ENCODE measurements at places on chromosomes 6 and 20. TPM values are rescaled to one million over a fixed set of nuclear protein-coding genes. Genes with fewer than 3 reads are reported as not detected.

SLC17A2 gene
- not detected for total RNA-seq

DNA sequence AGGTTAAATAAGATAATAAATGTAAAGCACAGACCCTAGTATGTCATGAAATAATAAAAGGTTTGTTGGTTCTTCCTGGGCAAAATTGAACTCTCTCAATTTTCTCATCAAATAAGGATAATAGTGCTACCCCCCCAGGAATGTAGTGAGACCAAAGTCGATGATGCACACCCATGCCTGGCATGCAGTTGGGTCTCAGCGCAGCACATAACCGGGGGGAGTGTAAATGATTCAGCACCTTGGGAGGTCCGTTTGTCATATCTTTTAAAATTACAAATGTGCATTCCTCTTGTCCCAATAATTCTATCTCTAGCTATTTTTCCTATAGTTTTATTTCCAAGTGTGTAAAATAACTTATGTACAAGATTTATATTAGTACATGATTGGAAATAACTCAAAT lies 31.3 kb upstream of the CCDC167 start:
- no peak for DNase-seq

CDH22 gene
- total RNA-seq, result not detected

CDC40 gene
- 27.9 TPM for total RNA-seq

GRCh38 chr20:38278131-38278530 lies 17.6 kb upstream of the KIAA1755 start:
- DNase-seq, result no peak

DNA sequence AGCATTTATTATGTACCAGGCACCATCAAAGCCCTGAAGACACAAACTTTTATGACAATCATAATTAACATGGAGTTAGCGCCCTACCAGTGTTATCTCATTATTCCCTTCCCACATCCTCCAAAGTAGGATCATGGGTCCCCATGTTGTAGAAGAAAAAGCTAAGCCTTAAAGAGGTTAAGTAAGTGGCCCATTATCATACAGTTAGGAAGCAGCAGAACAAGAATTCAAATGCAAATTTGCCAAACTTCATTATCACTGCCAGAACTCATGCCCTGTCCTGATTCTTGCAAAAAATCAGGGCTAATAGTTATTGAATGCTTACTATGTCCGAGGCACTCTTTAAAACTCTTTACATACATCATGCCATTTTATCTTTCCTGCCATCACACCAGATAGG lies 310.6 kb downstream of the ZNF217 start:
- DNase-seq, result no peak

EDN3 gene
- total RNA-seq, result not detected
